ENCODE measurements at places on chromosomes 13 and 19.

GRCh38 chr13:93476175-93476574 lies 249.6 kb downstream of the GPC6 start:
- no peak for DNase-seq

- no peak for DNase-seq
These were observed 248.5 kb downstream of the KCTD12 start for GRCh38 chr13:76637641-76638141.

- DNase-seq = peak; percentile 91
These were observed 19.3 kb downstream of the GADD45B start for GRCh38 chr19:2495130-2495641.

DNA sequence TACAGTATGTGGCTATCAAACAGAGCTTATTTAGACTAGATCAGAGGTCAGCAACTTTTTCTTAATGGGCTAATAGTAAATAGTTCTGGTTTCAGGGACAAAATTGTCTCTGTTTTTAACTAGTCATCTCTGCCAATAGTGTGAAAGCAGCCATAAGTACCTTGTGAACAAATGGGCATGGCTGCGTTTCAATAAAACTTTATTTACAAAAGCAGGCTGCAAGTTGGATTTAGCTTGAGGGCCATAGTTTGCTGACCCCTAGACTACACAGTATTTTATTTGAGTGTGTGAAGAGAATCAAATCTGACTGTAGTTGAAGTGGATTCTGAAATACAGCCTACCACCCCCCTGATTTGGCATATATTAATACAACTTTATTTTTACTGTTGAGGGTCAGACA lies 75.6 kb downstream of the SCEL start:
- no peak for DNase-seq

DNA sequence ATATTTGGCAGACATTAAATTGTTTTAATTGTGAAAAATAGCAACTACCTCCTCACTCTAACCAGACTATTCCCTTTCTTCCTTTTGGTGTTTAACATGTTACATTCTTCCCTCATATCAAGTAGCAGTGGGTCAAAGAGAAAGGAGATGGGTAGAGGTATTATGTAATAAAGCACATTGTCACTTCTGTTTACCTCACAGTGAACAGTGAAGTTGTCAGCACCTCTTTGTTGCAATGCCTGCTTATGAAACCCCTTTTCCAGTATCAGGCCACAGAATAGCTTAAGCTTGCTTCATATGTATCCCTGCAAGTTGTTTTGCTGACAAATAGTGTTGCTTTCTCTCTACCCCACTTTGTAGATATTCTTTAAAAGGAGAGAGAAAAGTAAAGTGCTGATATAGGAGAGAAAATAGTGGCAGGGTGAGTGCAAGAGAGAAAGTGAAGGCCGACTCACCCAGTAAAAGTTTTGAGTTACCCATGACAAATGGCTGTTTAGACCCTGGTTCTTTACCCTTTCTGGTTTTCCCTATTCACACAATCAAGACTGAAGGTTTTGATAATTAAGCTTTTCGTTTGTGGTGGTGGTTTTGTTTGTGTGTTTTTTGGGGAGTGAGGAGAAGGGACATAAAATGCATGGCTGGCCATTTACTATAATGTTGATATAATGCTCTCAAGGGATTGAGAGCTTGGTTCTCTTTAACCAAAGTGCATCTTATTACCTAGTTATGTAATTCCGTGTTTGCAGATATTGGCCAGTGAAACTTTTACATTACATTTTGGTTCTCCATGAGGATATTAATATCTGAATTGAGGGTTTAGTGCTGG lies 3.7 kb downstream of the ITM2B start:
- DNase-seq = no peak

DNA sequence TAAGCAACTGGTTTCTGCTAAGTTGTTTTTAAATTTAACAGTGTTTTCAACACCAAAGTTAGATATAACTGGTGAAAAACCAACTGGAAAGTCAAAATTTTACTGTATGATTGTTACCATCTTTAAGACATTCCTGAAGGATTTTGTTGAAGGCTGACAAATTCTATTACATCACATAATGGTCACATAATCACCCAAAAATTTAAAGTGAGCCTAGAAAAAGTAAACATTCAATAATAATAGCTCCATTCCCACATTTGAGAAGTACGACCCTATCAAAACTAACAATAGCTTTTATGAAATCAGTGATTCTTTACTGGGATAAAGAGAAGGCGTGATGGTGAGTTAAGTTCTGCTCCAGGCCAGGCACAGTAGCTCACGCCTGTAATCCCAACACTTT lies 51.6 kb downstream of the USP12 start:
- DNase-seq = no peak

GRCh38 chr13:41944229-41944628 lies 16.7 kb downstream of the VWA8 start:
- DNase-seq = no peak

- DNase-seq = no peak
These were observed 539 bp downstream of the PLD3 start for GRCh38 chr19:40348961-40349507.

DNA sequence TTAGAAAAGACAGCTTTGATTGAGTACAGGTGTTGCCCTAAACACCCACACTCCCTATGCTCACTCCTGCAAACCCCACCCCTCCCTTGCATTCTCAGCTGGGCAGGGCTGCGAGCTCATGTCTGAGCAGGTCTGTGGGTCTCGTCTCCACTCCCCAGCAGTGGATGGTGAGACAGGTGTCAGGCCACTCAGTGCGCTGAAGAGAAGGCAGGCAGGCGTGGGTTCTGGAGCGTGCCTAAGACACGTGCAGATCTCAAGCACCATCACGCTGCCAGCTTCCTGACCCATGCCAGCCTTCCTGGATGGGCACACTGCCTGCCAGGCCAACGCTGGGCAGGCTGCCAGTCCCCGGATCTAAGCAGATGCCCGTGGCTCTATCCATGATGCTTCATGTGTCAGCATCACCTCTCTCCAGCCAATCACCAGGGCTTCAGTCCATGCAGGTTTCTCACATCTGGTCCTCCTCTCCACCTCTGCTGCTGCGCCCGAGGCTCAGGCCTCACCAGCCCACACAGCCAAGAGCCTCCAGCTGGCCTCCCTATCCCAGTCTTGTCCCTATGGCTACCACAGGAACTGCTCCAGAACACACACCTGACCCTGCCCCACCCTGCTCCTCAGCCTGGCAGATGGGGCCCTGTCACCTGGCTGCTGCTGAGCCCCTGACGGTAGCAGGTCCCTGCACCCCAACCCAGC lies 42.6 kb downstream of the EPS15L1 start:
- DNase-seq = no peak
